Effector CD4-positive, alpha-beta T cell (primary cell): ENCODE measurements at places on chromosomes 6 and 20.
A peak's percentile ranks its signal among the peaks of the same experiment; 100 is the strongest.

DNA sequence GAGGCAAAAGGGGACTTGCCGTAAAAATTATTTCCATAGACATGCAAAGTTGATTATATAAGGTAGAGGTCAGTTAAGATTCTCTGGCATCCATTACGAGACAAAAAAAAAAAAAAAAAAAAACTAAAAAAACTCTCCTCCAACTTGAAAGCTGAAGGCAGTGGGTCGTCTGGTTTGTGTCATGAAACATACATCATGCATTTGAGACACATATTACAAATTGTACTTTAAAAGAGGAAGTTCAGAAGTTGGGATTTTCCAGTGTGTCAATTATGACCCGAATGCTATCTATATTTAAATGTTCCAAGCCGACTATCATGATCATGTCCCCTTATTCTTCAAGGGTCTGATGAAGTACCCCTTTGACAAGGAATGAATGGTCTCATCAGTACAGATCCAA is 125.1 kb downstream of the ZNF217 start:
- no peak for DNase-seq

DNA sequence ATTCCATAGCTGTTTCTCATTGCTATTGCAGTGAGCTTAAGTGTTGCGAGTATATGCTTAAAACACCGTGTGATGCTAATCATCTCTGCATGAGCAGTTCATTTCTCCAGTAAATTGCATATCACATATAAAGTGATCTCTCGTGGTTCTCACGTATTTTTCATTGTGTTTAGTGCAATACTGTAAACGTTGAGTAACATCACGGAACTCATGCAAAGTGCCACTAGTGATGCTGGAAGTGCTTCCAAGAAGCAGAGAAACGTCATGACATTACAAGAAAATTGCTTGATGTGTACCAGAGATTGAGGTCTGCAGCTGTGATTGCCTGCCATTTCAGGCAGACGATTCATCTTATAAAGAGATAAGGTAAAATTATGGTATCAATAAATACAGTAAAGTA is 830.4 kb downstream of the GRIK2 start:
- no peak for DNase-seq

DNA sequence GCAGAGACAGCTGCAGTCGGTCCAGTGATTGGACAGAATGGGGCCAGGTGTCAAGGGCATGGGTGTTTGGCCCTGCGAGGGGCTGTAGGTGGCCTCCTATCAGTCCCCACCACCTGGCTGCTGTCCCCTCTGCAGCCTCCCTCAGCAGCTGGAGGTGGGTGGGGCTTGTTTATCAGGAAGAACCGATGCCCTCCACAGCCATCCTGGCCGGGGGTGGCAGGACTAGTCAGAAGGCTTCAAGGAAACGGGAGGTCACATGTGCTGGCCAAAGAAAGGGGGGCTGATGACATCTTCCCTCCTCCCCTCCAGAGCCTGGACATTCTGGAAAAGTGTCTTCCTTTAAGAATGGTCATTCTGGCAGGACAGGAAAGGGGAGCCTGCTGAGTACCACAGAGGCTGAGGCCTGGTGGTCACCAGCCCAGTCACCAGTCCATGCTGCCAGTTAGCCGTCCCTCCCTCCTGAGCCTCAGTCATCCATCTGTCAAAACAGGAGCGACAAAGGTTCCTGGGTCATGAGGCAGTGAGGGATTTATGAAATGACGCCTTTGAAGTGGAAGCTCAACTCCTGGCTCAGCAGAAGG is 4.1 kb downstream of the FAM210B start:
- no peak for DNase-seq

- no peak for DNase-seq
Measured at GRCh38 chr6:83057705-83058321, 7.8 kb downstream of the UBE3D start.

DNA sequence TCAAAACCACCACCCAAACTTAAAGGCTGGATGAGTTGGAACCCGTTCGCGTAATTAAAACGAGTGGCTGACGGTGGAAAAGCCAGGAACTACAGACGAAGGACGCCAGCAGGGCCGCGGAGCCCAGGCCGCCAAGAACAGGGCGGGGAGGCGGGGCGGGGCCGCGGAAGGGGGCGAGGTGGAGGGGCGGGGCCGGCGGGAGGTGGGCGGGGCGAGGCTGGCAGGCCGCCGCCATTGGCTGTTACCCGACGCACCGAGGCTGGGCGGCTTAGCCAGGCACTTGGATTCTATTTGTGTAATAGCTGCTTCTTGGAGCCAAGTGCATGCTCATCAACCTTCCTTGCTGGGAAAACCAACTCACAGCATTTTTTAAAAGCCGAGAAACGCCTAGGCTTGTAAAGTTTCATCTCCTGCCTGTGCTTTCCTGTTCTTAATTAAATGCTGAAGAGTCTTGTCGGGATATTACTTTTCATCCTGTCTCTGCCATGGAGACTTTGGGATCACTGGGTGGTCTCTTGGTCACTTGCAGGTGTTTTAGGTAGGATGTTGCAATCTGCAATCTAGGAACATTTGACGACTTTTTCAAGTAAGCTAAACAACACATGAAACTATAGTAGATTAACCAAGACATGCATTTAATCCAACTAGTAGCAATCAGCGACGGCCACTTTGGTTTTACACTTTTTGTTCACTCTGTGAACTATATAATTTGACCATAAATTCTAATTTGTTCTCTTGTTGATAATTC is 245.0 kb downstream of the ARID1B start:
- DNase-seq = peak; percentile 76

DNA sequence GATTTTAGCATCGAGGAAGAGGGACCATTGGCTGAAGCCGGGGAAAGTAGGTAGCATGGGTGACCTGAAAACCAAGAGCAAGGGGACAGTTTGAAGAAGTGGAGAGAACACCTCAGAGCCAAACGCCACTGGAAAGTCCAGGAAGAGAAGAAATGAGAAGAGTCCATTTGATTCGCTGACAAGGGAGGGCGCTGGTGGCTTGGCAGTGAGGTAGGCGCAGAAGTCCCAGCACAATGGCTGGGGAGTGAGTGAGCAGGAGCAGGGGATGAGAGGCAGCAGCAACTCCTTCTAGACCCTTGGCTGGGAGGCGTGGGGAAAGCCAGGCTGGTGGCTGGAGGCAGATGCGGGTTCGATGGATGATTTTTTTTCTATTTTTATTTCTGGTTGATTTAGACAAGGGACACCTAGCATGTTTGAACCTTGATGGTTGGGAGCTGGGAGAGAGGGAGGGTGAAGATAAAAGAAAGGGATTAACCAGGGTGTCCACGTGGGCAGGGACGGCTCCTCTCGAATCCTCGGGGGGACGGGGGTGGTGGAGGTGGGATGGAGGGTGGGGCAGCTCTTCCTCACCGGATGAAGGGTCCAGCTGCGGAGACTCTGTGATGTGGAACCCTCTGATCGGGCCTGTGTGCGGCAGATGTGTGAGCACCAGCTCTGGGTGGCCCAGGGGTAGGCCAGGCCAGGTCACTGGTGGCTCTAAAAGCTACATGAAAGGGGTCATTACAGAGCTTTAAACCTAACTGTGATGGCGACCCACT is 164.2 kb downstream of the NFATC2 start:
- no peak for DNase-seq

GRCh38 chr20:36709126-36709525 is 36.8 kb downstream of the NDRG3 start:
- no peak for DNase-seq

DNA sequence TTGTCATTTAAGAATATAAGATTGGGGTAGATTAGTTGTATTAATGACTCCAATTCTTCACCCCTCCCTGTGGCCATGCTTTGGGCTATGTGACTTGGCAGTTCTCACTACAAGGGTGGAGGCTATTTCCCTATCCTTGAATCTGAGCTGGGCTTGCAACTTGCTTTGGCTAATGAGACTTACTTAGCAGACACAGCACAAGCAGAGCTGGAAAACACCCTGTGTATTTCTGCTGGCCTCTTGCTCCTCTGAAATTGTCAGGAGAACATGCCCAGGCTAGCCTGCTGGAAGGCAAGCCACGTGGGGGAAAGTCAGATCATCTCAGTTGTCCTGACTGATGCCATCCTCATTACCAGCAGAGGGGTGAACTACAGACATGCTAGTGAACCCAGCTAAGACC is 126.5 kb upstream of the HDGFL1 start:
- DNase-seq = no peak

DNA sequence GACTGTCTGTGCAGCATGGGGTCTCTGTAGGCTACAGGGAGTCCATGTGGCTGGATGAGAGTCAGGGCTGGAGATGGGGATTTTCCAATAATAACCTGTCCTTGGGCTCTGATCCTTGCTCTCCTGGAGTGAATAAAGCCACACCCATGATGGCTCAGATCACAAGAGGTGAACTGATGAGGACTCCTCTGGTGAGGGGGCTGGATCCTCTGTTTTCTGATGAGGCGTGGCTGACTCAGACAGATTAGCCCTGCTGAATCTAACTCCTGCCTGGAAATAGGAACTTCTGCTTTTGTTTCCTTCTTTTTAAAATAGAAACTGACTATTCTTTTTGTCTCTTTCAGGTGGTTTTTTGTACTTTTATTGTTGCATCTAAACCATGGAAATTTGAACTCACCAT is 27.0 kb downstream of the CST9L start:
- DNase-seq = no peak

DNA sequence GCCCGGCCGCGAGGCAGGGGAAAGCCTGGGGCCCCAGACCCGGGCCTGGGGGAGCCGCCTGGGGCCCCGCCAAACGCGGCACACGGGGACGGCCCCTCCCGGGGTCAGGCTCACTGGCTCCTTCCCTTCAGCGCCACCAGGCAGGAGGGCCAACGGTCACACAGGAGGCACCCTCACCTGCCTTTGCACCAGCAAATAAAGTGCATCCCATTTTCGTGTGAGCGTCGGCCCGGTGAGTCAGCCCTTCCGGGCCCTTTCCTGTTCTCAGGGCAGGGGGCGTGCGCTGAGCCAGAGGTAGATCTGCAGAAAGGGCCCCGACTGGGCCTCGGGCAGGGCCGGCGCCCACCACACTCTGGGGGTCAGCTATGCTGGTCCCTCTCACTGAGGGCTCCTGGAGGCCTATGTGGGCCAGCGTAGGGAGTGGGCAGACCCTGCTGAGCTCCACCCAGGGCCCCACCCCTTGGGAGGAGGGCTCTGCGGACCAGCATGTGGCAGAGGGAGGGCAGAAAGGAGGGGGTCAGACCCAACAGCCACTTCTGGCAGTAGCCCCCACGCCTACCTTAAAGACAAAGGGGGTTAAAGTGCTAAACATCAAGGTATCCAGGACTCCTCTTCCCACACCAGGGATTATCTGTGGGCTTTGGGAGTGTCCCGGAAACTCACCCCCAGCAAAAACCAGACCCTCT is 931 bp upstream of the UCKL1 start:
- DNase-seq = peak; percentile 63
